ENCODE measurements at places on chromosomes 7 and 10.

DNA sequence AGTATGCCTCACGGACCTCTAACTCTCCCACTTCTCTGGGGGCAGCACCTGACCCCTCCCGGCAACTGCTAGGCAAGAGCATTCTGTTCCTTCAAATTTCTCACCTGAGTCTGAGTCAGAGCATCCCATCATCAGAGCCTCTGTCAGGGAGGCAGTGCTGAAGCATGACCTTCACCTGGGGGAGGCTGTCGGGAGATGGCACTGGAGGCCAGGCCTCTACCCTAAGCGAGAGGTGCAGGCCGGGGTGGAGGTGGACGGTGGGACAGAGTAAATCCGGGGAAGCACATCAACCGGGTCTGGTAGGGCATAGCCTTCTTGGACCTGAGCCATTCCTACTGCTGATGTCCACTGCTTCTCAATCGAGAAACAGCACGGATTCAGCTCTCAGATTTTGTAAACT is 90.4 kb downstream of the SPAG6 start:
- DNase-seq: no peak

DNA sequence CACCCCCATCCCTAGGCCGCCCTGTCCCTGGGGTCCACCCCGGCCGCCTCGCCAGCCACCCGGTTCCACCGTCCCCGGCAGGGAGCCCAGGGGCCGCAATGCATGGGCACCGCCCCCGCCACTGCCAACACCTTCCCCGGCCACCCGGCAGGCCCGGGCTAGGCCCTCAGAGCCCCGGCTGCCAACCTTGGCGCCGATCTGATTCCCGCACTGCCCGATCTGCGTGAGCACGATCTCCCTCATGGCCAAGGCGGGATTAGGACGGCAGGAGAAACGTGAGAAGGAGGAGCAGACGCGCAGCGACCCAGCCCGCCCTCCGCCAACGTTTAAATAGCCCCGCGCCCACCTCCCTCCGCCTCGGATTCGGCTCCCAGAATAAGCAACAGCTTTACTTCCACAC is at the start of gene TUBB8:
TSS of gene TUBB8 (minus strand) at position 301 of the 400 bp plus-strand sequence. CDS start at position 243, 58 bp downstream.
- DNase-seq: no peak

DNA sequence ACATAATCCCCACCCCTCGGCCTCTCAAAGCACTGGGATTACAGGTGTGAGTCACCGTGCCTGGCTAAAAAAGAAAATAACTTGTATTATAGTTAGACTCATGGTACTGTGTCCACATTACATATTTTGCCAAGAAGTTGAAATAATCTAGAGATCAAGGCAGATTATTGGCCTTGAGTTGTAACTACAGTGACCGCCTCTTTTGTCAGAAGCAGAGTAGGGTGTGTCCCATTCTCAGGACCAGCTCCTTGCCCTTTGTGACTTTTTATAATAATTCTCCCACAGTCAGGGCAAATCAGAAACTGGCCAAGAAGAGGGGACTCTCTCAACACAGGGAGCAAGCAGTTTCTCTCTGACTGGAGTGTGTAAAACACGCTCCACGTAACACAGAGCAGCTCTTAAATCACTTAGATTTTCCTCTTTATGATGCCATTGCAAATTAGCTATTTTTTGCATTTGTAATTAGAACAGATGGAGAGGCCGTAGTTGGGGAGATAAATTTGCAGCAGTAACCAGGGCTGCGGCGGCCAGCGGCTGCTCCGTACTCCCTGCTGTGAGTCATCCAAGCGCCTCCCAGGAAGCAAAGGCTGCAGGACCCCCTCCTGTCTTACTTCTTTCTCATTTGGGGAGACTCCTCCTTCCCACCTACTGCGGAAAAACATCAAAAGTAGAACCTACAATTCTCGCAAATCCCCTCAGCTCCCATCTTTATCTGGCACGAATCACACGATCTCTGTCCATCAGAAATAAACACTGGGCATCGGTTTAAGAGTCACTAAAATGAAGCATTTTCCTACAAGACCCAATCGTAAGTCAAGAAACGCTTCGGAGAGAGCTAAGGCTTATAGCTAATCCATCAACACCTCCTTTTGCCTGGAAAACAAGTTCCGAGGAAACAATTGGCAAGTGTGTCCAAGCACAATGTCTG is 32.1 kb upstream of the MSRB2 start:
- DNase-seq: no peak

- DNase-seq: no peak
Measured at GRCh38 chr10:78819361-78820006, 249.3 kb upstream of the ZMIZ1 start.

- no peak for DNase-seq
Measured at GRCh38 chr7:74175340-74175739, 1.2 kb downstream of the EIF4H start.

- peak; percentile 58 for DNase-seq
Measured at GRCh38 chr7:50068850-50069551, 24.0 kb downstream of the ZPBP start.
